ENCODE measurements at places on chromosomes 12 and 14.

DNA sequence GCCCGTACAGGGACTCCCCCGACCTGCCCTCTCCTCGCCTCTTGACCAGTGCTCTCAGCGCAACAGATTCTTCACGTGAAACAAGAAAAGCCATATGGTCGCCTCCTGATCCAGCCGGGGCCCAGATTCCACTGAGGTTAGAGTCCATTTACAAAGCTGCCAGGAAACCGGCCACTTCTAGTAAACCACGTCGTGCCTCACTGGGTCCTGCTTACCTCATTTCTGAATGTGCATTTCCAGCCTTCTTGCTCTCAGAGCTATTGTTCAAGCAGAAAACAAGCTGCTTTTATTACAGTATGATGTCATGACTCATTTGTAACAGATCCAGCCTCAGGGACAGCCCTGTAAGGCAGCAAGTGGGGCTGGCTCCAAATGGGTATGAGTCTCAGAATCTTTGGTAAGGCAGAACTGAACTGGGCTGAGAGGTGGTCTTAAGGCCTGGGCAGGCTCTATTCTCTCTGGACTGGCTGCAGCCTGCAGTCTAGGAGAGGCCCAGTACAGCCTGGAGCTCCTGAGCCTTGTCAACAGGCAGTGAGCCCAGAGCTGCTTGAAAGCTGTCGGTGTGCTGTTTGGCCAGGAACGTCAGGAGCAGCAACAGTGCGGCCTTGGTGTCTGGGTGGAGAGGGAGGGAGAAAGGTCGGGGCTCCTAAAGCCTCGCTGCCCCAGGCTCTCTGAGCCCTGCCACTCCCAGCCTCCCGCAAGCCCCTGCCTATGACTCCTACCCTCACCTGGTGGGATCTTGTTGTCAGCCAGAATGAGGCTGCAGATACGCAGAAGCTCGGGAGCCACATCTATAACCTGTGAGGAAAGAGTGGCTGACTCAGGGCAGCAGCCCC, 8.3 kb downstream of the REC8 start:
- no peak for DNase-seq

DNA sequence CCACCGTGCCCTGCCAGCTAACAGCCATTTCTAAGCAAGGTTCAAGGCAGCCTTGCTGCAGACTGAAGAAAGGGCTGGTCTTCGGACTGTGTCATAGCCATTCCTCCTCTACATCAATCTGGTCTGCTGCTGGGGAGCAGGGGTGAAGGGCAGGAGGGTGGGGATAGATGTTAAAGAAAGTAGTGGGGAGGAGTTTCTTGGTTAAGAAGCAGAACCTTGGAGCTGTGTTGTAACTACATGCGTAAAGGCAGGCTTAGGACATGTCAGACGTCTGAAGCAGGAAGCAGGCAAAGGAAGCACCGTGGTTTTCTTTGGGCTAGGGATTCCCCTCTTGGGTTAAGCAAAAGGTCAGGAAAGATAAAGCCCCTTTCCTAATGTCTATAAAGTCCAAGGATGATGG, 18.1 kb upstream of the NEK9 start:
- no peak for DNase-seq

GRCh38 chr14:75230140-75230792, 48.4 kb upstream of the FOS start:
- DNase-seq = no peak

DNA sequence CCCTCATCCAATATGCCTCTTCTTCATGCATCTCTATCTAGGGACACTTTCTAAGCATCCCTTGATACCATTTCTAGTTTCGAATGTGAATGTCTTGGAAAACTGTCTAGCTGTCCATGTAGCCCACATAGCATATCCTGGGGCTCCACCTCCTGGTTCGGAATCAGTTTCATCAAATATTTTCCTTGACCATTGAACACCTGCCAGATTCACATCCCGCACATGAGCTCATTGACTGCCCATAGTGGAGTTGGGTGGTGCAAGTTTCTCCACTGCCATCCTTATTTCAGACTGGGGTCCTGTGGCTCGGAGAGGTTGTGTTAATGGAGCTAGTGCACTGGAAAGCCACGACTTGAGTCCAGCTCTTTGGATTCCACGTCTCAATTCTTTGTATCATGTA, 58.6 kb upstream of the TMEM263 start:
- DNase-seq = no peak

GRCh38 chr12:53103860-53104305, 597 bp downstream of the SOAT2 start:
- DNase-seq = no peak

DNA sequence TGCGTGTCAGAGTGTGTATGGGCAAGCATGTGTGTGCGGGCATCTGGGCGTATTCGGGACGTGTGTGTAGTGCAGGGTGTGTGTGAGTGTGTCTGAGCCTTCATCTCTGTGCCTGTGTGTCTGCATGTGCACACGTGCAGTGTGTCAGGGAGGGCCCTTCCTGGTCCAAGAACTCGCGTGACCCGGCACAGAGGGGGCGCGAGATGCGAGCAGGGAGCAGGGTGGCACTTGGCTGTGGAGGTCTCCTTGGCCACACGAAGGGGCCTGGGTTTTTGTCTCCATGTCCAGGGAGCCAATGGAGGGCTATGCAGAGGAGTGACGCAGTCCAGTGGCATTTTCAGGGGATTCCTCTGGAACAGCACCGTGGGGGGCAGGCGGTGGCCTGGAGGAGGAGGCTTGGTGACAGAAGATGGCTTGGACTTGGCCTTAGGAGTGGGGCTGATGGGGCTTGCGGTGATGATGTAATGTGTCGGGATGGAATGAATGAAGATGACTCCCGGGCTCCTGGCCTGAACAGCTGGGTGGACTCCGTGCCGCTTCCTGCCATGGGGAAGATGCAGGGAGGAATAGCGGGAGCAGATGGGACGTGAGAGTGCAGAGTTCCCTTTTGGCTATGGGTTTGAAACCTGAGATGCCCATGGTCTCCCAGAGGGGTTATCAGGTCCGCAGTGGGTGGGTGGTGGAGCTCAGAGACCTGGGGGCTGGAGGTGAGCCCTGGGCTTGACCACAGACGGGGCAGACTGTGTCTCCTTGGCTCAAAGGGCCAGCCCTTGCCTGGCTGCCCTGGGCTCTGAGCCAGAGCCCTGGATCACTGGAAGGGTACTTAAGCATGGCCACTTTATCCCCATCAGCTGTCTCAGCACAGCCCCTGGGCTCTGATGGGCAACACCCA, 208.3 kb downstream of the PHETA1 start:
- DNase-seq = no peak

DNA sequence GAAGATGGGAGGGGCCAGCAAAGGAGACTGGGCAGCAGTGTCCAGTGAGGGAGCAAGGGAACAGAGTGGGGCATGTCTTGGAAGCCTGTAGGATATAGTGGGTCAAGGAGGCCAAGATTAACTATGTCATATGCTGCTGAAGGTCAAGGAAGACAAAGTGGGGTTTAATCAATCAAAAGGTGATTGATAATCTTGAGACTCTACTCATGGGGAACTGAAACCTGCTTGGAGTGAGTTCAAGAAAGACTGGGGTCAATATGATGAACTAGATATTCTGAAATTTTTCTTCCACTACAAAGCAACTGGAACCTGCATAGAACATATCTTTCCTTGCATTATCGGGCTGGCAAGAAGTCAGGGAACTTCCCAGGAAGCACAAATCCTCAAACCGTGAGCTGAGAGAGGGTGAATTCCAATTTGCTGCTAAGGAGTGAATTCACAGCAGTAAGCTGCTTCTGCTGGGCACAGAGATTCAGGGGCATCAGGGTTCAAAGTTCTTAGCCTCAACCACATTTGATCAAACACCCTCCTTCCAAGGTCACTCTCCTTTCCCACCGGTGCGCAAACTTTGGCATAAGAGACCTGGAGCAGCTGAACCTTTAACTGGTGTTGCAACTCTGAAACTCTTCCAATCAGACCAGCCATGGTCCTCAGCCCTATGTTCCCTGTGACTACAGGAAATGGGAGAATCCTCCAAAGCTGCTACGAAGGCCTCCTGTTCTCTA, 40.3 kb upstream of the DCD start:
- DNase-seq = no peak

DNA sequence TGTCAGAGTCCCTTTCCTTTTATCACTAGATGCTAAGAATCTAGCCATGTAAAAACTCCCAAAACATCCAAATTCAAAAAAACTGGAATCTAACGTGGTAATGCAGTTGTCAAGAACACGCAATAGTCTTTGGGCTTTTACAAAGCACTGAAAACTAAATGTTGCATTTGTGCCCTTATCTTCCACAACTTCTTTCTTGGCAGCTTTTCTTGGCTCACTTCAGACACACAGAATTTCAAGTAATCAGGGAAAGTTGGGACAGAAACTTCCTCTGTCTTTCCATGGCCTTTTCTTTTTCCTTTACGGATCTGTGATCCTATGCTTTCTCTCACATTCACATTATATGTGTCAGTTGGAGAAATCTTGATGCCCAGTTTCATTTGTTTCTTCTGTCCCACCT, 136.0 kb downstream of the CRADD start:
- DNase-seq = no peak

DNA sequence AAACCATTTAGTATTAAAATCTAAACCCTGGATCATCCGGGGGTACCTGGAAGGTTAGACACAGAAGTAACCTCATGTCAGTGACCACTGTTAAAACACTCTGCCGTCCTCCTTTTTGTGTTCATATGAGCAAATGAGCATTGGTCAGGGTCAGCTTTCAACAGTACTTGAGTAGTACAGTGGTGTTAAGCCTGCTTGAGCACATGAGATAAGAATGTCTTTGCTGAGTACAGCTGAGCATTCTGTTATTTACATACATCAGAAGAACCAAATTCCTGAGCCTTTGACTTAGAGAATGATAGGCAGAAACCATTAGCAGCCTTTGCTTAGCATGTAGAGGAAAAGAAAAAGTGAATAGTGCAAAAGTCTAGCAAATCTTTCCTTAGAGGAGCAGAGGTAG, 38.6 kb upstream of the LRTM2 start:
- no peak for DNase-seq

GRCh38 chr12:77947746-77948145, 117.1 kb downstream of the NAV3 start:
- DNase-seq = no peak

DNA sequence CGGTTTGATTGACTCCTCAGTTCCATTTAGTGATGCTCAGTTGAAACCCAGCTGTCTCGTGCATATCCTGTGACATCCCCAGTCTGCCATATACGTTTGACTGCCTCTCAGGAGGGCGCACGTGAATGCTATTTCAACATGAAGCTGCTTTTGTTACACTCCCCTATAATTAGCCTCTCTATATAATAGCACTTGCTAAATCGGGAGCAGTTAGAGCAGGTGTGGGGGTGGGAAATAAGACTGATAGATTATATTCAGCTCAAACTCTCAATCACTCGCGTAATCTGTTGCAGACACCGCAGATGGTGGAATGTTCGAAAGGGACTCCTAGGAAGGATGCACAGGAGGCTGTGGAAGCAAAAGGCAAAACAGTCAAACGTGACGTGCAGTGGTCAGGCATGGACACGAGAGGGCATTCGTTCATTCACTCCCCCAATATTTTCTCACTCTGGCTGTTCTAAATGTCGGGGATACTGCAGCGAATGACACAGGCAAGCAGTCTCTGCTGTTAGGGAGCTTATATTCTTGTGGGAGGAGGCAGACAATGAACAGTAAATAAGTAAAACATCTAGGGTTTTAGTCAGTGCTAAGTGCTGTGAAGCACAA, 29.8 kb downstream of the KCNA1 start:
- no peak for DNase-seq

DNA sequence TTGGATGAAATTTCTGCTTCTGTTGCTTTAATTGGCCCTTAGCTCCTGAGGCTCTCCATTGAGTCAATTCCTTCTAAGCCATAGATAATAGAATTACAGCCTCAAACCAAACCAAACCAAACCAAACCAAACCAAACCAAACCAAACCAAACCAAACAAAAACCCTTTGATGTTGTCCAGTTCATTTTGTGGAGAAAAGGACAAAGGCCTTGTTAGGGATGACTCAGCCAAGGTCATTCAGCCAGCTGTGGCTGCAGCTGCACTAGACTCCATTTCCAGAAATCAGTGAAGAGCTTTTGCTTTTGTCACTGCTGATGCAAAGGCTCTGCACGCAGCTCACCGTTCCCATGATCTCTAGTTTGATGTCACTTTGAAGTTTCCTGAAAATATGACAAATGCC, 82.2 kb upstream of the RMST start:
- DNase-seq = no peak

DNA sequence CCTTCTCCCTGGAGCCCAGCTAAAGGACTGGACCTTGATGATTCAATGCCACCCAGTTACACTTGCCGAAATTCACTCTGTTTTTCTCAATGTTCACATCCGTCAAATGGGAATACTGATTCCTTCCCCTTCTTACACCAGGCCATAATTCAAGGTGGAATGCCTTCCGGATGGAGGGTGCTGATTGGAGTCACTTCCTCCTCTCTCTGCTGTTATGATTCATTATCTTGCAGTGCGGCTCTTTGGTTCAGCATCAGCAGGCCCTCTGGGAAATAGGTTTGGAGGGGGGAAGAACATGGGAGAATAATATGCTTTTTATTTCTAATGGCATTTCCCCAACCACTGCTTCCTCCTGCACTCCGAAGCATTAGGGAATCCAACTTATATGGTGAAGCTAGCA, 390.6 kb upstream of the TBX3 start:
- DNase-seq = no peak

GRCh38 chr12:94762943-94763342, 112.6 kb upstream of the TMCC3 start:
- no peak for DNase-seq

- DNase-seq = no peak
Measured at GRCh38 chr12:86903159-86903558, 647.0 kb upstream of the MGAT4C start.

- DNase-seq = no peak
Measured at GRCh38 chr14:69700575-69700974, 66.4 kb upstream of the SRSF5 start.

- DNase-seq = no peak
Measured at GRCh38 chr14:103064978-103065377, 7.6 kb upstream of the CDC42BPB start.

GRCh38 chr12:128951448-128951847, 98.2 kb downstream of the GLT1D1 start:
- no peak for DNase-seq

DNA sequence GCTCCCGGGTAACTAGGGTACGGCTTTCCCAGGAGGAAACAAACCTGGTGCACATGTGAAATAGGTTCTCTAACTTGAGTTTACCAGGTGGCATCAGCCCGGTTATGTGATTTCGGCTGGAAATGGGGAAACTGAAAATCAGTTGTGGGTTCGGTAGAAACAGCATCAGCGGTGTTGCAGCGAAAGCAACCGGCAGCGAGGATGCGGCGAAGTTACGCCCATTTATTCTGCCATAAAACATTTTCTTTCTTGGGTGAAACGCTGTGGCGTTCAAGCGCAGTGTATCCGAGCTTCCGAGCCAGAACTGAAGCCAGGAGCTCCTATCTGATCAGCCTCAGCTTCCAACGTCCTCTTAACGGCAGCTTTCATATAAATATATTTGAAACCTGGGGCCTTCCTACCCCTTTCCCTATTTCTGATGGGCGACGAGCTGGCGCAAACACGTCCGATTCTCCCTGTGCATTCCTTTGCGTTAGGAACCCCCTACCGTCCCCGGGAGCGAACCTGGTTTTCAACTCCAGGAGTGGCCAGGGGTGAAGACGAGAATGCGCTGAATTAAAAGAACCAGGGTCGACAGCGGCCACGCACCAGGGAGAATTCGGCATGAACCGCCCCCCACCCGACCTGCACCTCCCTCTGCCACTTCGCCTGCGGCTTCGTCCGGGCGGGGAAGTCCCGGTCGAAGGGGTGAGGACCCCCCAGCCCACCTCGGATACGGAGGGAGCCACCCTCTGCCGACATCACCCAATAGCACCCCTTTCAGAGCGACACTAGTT, 1.6 kb downstream of the DPF3 start:
- no peak for DNase-seq
